ENCODE measurements at places on chromosomes 3 and 15.

- peak; percentile 62 for DNase-seq
These were observed 115.4 kb downstream of the NEK10 start for GRCh38 chr3:27253831-27254230.

GRCh38 chr15:51864408-51865056, 35.1 kb downstream of the TMOD3 start:
- no peak for DNase-seq

DNA sequence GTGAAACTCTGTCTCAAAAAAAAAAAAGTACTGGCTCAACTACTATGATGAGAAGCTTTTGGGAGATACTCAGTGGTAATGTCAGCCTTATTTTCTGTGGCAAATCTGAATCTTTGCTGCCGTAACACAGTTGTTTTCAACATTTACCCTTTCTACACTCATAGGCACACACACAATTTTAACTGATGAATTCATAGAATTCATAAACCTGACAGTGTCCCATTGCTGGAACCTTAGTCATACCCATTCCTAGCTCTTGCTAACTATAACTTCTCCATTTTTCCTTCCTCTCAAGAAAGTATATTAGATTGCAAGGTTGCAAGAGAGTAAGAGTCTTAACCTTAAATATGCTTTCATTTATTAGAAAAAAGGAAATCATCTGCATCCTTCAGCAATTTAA, 496.6 kb downstream of the FHIT start:
- DNase-seq = no peak

DNA sequence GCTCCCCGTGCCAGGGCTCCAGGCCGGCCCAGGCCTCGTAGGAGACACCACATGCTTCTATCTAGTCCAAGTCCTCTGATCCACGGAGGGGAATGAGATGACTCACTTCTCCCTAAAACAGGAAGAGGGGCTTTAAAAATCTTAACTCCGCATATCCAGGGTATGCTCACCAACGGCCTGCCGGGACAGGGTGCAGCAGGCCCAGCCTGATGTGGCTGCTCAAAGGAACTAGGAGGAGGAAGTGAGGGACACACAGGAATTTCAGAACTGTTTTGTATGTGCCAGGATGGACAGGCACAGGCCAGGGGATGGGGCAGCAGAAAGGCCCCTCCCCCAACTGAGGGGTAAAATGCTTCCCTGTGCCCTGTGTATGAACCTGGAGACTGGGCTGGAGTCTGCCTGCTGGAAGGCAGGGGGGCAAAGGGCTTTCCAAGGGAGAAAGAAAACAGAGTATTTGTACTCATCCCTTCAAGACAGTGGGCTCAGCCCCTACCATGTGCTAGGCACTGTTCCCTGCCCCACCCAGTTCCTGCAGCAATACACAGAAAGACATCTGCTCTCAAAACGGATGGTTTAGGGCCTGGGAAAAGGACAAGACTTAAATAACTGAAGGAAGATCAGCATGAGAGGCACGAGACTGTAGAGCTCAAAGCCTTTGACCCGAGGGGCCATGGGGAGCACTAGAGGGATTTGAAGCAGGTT, 22.1 kb downstream of the CHDH start:
- DNase-seq = no peak

DNA sequence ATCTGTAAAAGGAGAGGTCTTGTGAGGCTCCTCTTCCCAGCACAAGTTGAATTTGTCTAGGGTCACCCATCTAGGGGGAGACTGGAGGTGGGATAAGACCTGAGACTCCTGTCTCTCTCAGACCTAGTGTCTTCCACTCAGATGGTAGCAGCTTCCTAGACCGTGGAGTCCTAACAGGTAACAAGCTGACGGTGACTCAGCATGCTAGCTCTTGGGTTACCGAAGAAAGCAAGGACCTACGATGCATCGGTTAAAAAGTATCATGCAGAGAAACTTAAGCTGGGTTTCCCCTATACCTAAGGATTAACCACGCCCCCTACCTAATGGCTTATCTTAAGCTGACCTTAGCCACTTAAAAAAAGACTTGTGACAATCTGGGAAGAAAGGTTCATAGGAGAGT, 7.6 kb downstream of the LRRN1 start:
- DNase-seq = peak; percentile 49

DNA sequence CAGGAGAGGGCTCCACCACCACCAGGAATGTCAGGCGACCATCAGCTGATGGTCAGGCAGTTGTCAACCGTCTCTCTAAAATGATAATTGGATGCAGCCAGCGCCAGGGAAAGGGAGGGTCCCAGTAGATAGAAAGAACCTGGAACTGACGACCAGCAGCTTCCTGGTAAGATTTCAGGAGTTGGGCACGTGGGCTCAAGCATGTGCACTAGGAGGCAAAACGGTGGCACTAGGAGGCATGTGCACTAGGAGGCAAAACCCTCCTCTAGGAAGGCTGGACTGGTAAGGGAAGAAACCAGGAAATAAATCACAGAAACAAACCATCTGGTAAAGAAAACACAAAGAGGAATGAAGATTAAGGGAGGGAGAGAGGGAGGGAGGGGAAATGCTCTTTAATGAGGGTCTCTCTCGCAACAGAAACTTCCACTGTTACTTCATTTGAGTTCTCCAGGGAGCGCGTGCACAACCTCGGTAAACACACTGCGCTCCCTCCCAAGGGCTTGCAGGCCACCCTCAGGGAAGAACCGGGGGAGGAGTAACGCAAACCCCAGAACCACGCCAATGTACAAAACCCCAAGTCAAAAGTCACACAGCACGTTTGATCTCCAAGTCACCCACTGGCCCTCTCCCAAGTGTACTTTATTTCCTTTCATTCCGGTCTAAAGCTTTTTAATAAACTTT, 116.7 kb downstream of the XXYLT1 start:
- no peak for DNase-seq

DNA sequence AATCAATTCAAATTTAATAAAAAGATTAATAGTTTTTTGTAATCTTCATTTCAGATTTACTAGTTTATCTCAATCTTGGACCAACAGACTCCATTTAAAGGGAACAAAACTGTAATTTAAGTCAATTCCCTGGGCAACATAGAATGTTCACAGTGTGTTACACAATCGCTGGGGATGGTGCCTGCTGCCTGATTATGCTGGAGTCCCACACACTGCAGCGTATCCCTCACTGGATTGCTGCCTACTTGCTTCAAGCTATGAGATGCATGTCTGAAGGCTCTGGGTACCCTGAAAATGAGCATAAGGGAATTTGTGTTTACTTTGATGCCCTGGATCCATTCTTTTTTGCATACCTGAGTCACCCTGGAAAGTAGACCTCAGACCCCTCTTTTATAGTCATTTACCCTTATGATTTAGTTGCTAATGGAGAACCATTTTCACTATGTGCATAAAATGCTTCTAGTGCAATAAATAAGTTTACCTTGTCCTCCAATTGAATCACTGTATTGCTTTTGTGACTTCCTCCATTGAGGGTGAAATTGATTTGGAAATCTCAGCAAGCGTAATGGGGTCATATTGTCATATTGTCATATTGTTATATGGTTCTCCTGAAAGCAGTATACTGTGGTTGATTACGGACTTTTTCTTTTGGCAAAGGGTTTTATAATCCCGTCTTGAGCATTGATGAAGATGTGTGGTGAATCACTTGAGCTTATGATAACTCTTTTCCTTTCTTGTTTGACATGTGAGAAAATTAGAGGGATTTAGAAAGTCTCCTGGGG, 35.9 kb downstream of the ITPR1 start:
- no peak for DNase-seq

DNA sequence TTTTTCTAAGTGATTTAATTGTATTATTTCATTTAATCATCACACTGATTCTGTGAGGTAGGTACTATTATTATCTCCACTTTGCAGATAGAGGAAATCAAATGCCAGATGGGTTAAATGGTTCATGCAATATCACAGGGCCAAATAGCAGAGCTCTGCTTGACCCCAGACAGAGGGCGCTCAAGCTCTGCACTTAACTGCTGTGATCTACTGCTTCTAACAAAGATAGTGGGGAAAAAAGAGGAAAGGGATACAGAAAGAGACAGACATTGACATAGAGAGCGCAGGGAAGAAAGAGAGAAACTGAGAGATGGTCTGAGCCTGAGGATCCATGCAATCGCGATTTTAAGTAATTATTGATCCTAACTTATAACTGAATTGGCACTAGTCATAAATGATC, 279.1 kb upstream of the THRB start:
- peak; percentile 73 for DNase-seq

DNA sequence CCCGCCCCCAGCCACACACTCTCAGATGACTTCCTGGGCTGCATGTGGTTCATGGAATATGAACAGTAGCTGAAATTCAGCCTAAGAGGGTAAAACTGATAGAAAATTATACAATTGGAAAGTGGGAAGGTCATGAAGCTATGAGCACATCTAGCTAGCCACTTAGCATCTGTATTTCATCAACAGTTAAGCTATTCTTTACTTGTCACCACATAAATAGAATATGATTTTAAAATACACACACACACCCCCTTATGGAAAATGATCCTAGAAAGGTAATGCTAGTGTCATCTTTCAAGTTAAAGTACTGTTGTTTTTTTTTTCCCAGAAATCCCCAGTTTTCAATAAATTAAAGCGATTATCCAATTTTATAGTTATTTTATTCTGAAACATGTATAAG, 3.6 kb downstream of the MAP4 start:
- DNase-seq = no peak

GRCh38 chr3:48222616-48223513, at the start of gene CAMP:
CAMP (plus strand) TSS chr3:48223495; CDS start chr3:48223512, 17 bp downstream.
- DNase-seq = peak; percentile 36

GRCh38 chr3:151410891-151411559, 26.5 kb upstream of the P2RY12 start:
- no peak for DNase-seq

DNA sequence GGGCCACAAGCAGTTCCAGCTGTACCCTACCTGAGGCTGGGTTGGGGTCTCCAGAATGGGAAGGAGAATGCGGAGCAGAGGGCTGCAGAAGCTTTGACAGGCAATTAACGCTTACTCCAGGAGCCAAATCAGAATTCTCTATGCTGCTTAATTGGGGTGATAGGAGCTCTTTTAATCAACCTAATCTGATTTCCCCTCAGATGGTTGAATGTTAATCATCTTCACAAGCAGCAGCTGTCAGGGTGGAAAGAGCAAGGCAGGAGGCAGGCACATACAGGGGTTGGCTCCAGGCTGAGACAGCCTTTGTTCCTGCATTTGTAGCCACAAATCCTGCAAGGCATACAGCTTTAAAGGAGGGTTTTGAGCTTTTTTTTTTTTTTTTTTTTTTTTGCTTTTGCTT, 2.6 kb downstream of the CILP start:
- peak; percentile 96 for DNase-seq

GRCh38 chr15:95371664-95372063, 958.8 kb upstream of the NR2F2 start:
- DNase-seq = peak; percentile 37

- no peak for DNase-seq
These were observed 28.5 kb downstream of the CYFIP1 start for GRCh38 chr15:22951381-22952280.

- DNase-seq = no peak
These were observed 149.7 kb upstream of the NPHP3 start for GRCh38 chr3:132871956-132872355.

GRCh38 chr3:126208606-126209256, 28.3 kb upstream of the ALDH1L1 start:
- peak; percentile 7 for DNase-seq

DNA sequence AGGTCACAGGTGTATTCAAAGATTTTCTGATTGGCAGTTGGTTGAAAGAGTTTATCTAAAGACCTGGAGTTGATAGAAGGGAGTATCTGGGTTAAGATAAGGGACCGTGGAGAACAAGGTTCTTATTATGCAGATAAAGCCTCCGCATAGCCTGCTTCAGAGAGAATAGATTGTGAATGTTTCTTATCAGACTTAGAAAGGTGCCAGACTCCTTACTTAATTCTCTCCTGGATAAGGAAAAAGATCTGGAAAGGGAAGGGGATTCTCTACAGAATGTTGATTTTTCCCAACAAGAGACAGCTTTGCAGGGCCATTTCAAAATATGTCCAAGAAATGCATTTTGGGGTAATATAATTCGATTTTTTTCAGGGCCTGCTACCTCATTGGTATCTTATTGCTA, 341.3 kb upstream of the RARB start:
- no peak for DNase-seq

DNA sequence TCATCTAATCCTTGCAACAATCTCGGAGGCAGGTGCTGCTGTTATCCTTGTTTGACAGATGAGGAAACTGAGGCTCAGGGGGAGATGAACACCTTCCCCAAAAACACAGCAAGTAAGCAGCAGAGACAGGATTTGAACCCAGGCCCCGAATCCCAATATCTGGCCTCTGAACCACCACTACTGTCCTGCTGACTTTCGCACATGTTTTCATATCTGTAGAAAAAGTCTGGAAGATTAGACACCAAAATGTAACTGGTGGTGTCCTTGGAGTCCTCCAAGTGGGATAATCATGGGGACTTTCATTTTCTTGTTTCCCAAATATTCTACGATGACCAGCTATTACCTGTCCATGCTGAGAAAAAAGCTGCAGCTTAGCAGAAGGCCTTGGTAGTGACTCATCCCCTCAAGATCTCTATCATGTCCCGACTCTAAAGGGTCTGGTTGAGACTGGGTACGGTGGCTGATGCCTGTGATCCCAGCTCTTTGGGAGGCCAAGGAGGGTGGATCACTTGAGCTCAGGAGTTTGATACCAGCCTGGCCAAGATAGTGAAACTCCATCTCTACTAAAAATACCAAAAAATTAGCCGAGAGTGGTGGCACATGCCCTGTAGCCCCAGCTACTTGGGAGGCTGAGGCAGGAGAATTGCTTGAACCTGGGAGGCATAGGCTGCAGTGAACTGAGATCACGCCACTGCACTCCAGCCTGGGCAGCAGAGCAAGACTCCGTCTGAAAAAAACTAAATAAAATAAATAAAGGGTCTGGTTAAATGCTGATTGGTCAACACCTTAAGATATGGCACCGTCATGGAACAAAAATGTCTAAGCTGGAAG, 8.6 kb downstream of the IRAK2 start:
- no peak for DNase-seq

DNA sequence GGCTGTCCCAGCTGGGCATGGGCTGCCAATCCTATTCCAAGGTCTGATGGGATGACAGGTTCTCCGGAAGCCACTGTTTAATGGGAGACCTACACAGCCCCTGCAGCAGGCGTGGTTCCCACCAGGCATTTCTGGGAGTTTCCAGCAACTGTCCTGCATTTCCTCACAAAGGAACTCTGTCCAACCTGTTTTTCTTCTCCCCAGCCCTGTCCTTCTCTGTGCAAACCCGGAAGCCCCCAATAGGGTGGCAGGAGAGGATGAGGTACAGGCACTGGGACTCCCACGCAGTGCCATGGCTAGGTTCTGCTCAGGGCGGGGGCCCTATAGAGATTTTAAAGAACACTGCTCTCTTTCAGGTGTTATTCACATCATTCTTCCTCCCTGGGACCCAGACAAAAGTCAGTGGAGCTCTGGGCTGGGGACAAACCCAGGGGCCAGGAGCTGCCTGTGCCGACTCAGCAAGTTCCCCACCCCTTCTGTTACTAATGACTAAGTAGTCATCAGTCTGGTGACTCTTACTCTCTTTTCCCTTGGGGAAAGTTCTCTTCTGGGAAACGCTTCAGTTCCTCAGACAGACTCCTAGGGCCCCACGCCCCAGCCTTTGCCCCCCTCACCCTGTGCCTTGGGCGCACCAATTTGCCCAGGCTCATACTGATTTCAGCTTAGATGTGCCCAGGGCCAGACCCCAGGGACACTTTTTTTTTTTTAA, 97.7 kb downstream of the CD47 start:
- DNase-seq = no peak

GRCh38 chr3:25438791-25439555, 10.9 kb downstream of the RARB start:
- no peak for DNase-seq

Measured in NCI-H82 (cell line).